NCI-H524 treated with DMSO at 0.1 percent for 48 hours (cell line): ENCODE measurements at places on chromosomes 12 and 14.

DNA sequence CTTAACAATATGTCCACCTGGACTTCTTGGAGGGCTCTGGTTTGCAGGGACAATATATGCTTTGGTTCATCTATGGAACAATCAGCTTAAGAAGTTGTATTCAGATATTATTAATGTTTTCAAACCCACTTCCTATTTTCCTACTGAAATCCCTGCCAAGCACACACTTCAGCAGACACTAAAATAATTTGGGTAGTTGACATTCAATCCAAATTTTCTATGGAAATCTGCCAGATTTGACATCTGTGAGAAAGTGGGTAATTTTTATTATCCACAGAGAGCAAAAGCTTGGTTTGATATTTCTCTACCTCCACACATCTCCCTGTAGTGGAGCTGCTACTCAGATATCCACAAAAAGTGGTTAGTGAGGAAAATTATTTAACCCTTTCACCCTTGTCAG is 378.8 kb upstream of the SOX5 start:
- no peak for DNase-seq

GRCh38 chr14:88563845-88564244 is 1.0 kb downstream of the ZC3H14 start:
- DNase-seq, result no peak

DNA sequence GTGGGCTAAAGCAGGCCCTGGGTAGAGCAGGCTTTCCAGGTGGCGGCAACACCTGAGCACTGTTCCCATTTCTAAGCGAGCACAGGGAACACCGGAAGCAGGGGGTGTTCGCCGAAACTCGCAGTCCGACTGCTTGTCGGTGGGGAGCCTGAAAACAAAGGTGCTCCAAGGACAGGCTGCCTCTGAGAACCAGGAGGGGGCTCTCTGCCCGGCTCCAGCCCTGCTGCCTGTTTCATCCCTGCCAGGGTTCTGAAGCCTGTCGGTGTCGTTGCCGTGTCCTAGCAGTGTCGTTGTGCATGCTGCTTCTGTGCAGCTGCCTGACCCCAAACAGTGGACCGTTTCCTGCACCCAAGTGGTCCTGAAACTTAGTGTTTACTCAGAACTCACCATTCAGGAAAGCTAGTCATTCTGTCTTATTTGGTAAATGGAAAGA is 21.8 kb downstream of the CCNK start:
- no peak for DNase-seq

GRCh38 chr12:109707470-109707821 is 6.2 kb upstream of the FAM222A start:
- no peak for DNase-seq

- DNase-seq, result no peak
These were observed 126.4 kb downstream of the CCER1 start for GRCh38 chr12:90828621-90829020.

DNA sequence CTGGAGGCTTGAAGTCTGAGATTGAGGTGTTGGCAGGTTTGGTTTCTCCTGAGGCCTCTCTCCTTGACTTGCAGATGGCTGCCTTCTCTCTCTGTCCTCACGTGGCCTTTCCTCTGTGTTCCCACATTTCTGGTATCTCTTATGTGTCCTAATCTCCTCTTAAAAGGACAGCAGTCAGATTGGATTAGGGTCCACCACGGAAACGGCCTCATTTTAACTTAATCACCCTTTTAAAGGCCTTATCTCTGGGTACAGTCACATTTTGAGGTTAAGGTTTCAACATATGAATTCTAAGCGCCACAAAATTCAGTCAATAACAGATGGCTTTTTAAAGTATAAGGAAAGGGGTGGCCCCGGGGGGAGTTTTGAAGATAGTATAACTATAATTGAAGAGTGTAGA is 33.5 kb downstream of the UNC79 start:
- peak; percentile 92 for DNase-seq

- DNase-seq, result no peak
These were observed 842.9 kb downstream of the SLC6A15 start for GRCh38 chr12:84069699-84070098.

GRCh38 chr12:89468648-89469326 is 55.8 kb downstream of the GALNT4 start:
- no peak for DNase-seq

GRCh38 chr14:81453166-81453766 is 53.1 kb upstream of the STON2 start:
- DNase-seq, result peak; percentile 26

- DNase-seq, result no peak
These were observed 751.8 kb downstream of the GALC start for GRCh38 chr14:87241018-87241768.

DNA sequence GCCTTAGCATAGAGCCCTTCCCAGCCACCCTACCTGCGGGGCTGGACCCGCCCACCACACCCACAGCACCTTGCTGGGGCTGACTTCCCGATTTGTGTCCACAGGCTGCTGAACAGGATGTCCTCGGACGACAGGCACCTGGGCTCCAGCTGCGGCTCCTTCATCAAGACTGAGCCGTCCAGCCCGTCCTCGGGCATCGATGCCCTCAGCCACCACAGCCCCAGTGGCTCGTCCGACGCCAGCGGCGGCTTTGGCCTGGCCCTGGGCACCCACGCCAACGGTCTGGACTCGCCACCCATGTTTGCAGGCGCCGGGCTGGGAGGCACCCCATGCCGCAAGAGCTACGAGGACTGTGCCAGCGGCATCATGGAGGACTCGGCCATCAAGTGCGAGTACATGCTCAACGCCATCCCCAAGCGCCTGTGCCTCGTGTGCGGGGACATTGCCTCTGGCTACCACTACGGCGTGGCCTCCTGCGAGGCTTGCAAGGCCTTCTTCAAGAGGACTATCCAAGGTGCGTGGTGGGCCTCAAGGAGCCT is 63.4 kb downstream of the ESRRB start:
- no peak for DNase-seq

- no peak for DNase-seq
These were observed 18.8 kb downstream of the ASPG start for GRCh38 chr14:104104076-104104901.

GRCh38 chr12:24066865-24067264 is 117.4 kb upstream of the SOX5 start:
- DNase-seq, result no peak

GRCh38 chr12:2624543-2625288 is 170.1 kb upstream of the FKBP4 start:
- no peak for DNase-seq

- DNase-seq, result no peak
These were observed 364.3 kb downstream of the TMEM121 start for GRCh38 chr14:105890474-105891220.

DNA sequence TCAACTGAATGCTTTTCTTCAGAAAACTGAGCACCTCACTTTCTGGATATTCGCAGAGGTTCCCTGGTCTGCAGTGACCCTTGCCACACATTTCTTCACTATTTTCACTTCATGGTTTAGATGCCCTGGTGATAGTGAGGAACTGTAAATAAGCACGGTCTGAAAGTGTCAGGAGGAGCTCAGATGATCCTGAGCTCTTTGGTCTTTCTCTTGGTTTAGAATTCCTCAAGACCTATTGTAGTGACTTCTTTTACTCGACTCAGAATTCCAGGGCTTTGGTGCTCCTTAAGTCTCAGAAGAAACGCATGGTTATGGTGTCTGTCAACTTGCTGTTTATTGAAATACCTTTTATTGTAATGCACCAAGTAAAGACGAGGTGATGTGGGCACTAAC is 84.0 kb downstream of the SAMD4A start:
- no peak for DNase-seq

GRCh38 chr12:47781479-47782371 is 8.7 kb downstream of the SLC48A1 start:
- peak; percentile 62 for DNase-seq

- DNase-seq, result no peak
These were observed 25.6 kb upstream of the KRAS start for GRCh38 chr12:25276199-25276937.

DNA sequence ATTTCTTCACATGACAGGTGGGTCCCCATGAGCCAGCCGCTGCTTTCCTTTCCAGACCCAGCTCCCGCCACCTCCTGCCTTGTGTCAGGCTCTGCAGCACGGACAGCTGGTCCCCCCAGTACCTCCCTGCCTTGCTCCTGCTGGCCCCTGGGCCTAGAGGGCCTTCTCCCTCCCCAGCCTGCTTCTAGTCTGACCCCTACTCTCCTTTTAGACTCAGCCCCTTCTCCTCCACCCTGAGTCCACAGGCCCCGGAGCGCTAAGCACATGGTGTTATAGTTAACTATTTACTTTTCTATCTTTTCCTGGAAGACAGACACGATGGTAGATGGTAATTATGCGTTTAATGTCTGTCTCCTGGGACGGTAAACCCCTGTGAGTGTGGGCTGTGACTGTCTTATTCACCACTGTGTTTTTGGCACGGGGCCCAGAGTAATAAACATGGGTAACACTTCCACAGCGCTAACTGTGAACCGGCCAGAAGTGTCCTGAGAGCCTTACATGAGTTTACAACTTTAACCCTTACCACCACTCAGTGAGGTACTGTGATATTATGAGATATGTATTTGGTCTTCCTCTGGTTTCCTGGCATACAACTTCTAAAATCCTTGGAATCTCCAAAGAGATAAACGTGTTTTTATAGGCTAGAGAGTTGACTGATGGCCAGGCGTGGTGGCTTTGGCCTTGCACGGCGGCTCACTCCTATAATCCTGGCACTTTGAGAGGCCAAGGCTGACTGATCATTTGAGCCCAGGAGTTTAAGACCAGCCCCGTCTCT is 41.2 kb downstream of the DGLUCY start:
- DNase-seq, result peak; percentile 96

GRCh38 chr14:32003585-32003984 is 73.5 kb upstream of the ARHGAP5 start:
- DNase-seq, result no peak

DNA sequence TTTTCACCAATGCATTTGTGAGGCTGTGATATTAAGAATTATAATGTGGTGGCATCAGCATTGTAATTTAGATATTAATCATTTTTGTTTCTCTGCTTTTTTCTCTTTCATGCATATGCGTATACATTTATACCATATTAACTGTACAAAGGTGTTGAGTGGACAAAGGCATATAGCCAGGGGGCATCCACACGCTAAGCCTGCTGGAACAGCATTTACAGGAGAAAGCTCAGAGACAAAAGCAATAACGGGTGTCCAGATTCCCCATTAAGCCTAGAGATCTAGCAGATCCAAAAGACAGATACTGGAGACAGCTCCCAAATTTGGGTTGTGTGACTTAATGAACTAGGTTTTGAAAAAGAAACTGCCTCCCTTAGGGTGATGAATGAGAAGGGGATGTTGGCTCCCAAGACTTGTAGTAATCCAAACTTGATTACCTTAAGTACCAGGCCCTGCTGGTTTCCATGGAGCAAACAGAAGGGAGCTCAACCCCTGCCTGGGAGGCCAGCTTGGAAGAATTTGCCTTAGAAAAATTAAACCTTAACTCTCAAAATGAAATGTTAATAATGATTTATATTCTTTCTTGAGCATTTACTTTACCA is 181.9 kb downstream of the SLC6A15 start:
- DNase-seq, result no peak

DNA sequence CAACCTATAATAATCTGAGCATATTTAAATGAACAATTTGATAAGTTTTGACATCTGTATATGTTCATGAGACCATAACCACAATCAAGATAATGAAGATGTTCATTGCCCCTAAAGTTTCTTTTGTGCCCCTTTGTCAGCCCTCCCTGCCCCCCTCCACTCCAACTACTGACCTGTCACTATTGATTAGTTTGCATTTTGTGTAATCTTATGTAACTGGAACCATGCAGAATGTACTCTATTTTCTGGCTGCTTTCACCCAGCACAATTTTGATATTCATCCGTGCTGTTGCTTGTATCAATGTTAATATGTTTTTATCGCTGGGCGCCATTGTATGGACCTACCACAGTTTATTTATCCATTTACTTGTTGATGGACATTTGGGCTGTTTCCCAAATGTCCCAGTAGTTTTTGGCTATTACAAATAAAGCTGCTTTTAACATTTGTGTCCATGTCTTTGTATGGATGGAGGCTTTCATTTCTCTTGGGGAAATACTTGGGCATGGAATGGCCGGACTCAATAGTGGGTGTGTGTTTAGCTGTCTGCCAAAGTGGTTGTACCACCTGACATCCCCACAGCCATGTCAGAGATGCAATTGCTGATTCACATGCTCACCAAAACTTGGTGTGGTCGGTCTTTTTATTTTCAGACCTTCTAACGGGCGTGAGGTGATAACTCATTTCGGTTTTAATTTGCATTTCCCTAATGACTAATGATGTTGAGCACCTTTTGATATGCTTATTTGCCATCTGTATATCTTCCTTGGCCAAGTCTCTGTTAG is 38.9 kb downstream of the EML1 start:
- DNase-seq, result no peak

- no peak for DNase-seq
These were observed 7.5 kb downstream of the WIF1 start for GRCh38 chr12:65113621-65114035.

DNA sequence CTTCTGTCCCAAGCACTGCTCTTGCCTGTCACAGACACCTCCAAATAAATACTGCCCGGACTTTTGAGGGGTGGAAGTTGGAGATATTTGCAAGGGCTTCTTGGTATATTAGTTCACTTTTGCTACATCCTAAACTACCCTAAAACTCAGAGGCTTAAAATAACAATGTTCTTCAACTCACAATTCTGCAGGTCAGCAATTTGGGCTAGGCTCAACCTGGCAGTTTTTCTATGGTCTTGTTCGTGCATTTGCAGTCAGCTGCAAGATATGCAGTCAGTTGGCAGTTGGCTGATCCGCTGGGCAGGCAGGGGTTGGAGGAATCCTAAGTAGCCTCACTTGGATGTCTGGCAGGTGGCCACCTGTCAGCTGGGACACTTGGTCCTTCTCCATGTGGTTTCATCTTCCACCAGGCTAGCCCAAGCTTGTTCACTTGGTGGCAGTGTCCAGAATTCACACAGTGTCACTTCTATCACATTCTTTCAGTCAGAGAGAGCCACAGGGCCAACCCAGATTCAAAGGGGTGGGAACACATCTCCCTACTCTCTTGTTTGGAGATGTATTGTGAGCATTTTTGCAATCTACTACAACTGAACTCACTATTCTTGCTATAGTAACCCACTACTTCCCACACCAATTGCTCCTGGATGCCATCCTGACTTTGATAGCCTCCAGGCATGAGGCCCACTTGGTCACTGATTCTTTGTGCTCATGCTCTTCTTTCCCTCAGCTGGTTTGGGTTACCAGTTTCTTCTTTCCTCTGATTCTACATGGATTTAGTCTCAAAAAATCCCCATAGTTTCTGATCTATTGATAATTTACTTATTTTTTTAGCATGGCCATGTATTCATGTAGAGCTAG is 27.8 kb upstream of the CAPRIN2 start:
- DNase-seq, result no peak

- DNase-seq, result no peak
These were observed 10.1 kb downstream of the TBX3 start for GRCh38 chr12:114673901-114674250.

GRCh38 chr12:13437541-13437940 is 241.0 kb downstream of the EMP1 start:
- no peak for DNase-seq

DNA sequence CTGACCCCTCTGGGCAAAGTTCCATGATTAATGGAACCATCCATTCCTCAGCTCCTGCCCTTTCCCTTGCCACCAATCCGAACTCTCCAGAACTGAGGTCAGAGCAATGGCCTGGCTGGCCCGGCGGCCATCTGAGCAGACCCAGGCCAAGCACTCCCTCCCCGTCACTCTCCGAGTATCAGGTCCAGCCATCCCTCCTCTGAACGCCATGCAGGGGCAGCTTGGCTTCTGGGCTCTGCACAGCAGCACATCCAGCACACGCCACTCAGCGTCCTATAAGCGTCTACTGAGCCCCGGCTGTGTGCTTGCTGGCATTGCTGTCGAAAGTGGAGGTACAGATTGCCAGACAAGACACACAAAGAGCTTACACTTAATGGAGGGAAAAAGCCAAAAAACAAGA is 34.3 kb upstream of the VWF start:
- no peak for DNase-seq

- DNase-seq, result no peak
These were observed 14.1 kb upstream of the KRAS start for GRCh38 chr12:25264862-25265261.
